ENCODE measurements at places on chromosomes 16 and 17.

DNA sequence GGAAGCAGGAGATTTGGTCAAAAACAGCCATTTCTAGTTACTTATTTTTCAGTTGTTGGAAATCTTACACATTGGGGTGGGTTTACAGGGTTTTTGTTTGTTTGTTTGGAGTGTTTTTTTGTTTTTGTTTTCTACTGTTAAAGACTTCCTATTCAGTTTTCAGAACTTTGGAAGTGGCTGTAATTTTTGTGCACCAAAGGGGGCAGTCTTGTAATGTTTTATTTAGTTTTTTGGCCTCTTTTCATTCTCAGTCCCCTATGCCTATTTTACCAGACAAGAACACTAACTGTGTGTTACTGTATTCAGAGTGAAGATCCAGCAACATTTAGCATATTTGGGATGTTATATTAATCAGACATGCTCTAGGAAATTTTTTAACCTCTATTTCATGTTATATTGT is 20.6 kb downstream of the TPPP3 start:
- DNase-seq = peak; percentile 18

- no peak for DNase-seq
Observed at GRCh38 chr17:47982091-47982617, 11.2 kb downstream of the CDK5RAP3 start.

GRCh38 chr16:59964232-59964924 is 1230.3 kb upstream of the GOT2 start:
- no peak for DNase-seq

DNA sequence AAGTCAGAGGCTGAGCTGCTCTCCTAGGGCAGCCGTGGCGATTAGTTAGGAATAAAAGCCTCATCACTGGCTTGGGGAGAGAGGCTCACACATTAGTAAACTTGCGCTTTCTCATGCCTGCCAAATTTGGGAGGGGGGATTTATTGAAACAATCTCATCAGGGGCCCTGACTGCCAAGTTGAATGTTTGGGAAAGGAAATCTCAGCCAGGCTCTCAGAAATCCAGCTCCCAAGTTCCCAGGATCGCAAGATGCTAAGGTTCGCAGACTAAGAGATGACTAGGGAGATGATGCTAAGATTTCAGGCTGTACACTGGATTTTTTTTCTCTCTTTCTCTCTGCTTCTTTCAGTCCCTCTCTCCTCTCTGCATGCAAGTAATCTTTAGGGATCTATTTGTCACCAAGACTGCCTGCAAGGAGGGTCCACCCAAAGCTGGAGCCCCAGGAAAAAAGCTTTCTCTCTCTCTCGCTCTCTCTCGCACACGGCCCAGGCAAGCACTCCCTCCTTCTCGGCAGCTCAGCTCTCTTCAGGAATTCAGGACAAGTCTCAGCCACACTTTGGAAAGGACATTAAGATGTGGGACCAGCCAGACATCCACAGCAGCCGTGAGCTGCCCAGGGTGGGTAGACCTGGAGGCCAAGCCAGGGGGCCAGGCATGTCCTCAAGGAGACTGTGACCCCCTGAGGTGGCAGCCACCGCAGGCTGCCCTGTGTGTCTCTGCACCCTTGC is 1.4 kb downstream of the GPR139 start:
- no peak for DNase-seq

GRCh38 chr17:28553000-28553505 is 629 bp upstream of the UNC119 start:
- DNase-seq = no peak

DNA sequence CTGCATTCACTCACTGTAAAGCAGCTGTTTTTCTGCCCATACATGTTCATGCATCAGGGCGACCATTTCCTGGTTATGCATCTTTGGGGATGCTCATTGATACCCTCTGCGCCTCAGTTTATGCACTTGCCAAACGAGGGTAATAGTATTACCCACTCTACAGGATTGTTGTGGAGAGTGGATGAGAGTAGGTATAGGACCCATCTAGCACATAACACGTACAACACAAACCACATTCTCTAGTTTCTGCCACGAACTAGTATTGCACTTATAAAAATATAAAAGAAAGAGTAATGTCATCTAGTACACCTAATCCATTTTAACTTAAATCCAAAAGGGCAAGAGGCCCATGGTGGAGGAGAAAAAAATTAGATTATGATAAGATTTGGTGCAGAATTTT is 231.7 kb downstream of the SLC39A11 start:
- DNase-seq = no peak

- no peak for DNase-seq
Observed at GRCh38 chr16:79605999-79606398, 5.5 kb upstream of the MAF start.

DNA sequence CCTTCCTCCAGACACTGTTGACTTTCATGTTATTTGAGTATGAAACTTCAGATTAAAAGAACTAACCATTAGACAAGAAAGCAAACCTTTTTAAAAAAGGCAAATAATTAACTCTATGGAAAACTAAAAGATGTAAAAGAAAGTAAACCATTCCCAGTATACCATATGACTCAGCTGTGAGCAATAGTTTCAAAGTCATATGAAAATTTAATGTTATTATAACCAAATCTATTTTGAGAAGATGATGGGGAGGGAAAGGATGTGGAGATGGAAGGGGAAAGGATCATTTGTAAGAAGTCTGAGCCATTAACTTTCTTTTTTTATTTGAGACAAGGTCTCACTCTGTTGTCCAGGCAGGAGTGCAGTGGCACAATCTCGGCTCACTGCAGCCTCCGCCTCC is 131.8 kb downstream of the IRX5 start:
- no peak for DNase-seq

DNA sequence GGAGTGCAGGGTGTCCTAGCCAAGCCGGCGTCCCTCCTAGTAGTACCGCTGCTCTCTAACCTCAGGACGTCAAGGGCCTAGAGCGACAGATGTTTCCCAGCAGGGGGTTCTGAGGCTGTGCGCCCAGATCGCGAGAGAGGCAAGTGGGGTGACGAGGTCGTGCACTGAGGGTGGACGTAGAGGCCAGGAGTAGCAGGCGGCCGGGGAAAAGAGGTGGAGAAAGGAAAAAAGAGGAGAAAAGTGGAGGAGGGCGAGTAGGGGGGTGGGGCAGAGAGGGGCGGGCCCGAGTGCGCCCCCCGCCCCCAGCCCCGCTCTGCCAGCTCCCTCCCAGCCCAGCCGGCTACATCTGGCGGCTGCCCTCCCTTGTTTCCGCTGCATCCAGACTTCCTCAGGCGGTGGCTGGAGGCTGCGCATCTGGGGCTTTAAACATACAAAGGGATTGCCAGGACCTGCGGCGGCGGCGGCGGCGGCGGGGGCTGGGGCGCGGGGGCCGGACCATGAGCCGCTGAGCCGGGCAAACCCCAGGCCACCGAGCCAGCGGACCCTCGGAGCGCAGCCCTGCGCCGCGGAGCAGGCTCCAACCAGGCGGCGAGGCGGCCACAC is at the start of gene MMP2:
Gene MMP2, plus strand, starts transcription at position 372 of the 603 bp plus-strand sequence. CDS start 282 bp downstream, outside the sequence.
- DNase-seq = peak; percentile 75

Data from NCI-H82 (cell line).